ENCODE measurements at places on chromosomes 2 and 18. TPM values are rescaled to one million over a fixed set of nuclear protein-coding genes. Genes with fewer than 3 reads are reported as not detected.

The CYTIP gene
- 0.27 TPM for total RNA-seq

The C2orf15 gene
- total RNA-seq = 5.5 TPM

The NEU4 gene
- total RNA-seq = 0.82 TPM

The AKAIN1 gene
- total RNA-seq = 6.9 TPM

The RGPD3 gene
- 0.82 TPM for total RNA-seq

The PTGR3 gene
- total RNA-seq = 26.1 TPM

The ACVR1 gene
- 12.7 TPM for total RNA-seq

The IL1RN gene
- total RNA-seq = not detected

The TSN gene
- 51.4 TPM for total RNA-seq

The INHBB gene
- 6.1 TPM for total RNA-seq

The SNTG2 gene
- total RNA-seq = 4.9 TPM

The UGT1A10 gene
- total RNA-seq = not detected

The BCL11A gene
- total RNA-seq = 128 TPM

GRCh38 chr2:195594248-195594647 is 62.8 kb upstream of the SLC39A10 start:
- no peak for DNase-seq

DNA sequence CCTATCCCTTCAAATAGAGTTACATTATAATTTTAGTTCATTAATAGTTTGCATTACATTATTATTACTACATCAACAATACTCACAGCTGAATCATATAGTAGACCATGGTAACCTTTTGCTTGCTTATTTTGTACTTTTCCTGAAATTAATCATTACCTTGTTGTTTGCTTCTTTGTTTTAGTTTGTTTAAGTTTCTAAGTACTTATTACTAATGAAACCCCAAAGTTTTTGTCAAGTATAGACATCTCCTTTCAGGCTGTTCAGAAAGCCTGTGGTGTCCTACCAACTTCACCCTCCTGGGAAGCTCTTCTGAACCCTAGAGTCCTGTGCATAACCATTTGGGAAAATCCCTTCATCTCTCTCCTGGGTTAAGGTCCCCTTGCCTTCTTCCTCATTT is 43.5 kb upstream of the LAPTM4A start:
- no peak for DNase-seq

GRCh38 chr2:188787658-188788240 is 186.4 kb upstream of the COL3A1 start:
- DNase-seq = no peak

- no peak for DNase-seq
Measured at GRCh38 chr2:127196998-127197397, 23.1 kb downstream of the CYP27C1 start.

GRCh38 chr18:69697689-69698088 is 250.0 kb downstream of the CD226 start:
- DNase-seq = no peak

GRCh38 chr18:13549880-13550232 is 176.5 kb downstream of the FAM210A start:
- no peak for DNase-seq

DNA sequence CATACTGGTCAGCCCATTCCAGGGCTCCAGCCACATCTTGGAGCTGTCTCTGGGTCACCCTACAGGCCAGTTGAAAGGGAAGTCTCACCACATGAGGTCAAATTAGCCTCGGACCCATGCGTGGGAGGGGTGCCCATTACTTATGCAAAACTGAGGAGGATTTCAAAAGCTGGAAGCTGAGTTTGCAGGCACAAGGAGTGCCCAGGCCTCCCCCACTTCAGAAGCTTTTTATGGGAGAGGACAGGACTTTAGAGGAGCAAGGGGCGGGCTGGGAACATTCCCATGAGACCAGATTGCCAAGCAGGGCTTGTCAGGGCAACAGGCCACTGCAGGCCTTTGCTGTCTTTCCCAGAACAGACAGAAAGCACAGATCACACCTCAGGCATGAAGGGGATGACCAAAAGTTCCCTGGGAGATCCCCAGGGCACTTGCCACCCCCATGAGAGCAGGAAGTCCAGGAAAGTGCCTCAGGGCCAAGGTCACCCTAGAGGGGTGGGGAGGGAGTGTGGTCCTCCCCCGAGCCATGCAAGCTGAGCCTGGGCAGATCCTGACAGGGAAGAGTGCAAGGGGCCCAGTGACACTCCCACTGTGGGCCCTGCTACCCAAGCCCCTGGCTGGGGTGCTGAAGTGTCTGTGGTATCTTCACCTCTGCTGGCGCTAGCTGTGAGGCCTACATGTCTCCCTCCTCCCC is 267.7 kb downstream of the BCL11A start:
- DNase-seq = no peak

GRCh38 chr2:153495725-153496124 is 17.2 kb upstream of the RPRM start:
- DNase-seq = no peak

DNA sequence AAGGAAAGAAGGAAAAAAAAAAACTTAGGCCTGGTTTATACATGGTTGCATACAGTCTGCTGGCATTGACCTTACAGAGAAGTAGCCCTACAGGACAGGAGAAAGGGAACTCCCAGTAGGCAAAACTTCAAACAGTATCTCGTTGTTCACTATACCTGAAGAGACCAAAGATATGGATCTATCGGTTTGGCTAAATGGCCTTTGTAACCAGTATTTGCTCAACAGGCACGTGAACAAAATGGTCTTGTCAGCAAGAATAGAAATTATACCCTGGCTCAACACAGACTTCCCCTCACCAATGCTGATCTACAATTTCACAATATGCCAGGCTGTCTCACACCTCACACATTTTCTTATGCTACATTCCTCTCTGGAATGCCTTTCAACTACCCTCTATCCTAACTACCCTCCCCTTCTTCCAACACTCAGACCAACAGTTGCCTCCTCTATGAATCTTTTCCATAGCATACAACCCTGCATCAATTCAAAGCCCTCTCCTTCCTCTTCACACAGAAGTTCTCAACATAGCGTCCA is 13.7 kb downstream of the HYCC2 start:
- no peak for DNase-seq

GRCh38 chr2:163351966-163352365 is 383.8 kb downstream of the FIGN start:
- DNase-seq = no peak

DNA sequence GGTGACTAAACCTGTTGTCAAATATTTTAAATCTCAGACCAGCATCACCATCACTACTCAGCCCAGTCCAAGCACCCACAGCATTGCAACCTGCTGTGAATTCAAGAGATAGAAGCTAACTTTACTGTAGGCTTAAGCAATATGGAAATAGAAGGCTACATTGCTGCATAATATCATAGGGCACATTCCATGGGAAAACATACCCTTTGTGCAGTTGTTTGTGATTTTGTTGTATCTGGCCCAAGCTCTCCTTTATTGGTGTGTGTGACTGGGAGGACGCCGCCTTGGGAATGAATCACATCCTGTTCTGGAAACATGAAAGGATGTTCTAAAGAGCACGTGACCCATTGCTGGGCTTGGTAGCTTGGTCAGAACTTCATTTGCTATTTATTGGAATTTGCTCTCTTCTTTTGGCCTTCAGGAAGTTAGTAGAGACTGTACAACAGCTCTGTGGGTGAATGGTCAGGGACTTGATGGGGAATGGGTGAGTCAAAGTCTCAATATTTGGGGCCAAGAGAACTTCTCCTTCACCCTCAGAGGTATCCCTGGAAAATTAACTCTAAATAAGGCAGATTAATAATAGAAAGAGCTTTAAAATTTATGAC is 106.8 kb upstream of the SERPINE2 start:
- no peak for DNase-seq

- DNase-seq = no peak
Measured at GRCh38 chr2:205115511-205115910, 566.8 kb upstream of the NRP2 start.

DNA sequence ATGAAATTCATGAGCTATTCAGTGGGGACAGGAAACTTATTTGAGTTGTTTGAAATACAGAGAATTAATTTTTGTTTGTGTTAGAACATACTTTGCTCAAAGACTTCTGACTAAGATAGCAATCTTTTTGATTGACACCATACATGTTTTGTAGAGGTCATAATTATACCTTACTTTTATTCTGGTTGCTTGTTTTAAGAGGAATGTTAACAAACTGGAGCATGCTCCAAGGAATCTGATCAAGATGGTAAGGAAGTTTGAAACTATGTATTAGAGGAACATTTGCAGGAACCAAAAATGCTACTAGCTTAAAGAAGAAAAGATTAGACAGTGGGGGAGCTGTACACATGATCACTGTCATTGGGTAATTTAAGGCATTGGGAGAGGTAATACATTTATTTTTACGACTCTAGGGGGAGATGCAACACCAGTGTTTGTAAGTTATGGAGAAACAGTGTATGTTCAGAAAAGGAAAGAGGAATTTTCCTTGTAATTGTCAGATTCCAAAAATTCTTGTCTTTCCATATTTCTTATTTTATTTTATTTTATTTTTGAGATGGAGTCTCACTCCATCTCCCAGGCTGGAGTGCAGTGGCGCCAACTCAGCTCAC is 8.0 kb downstream of the AGFG1 start:
- DNase-seq = no peak

DNA sequence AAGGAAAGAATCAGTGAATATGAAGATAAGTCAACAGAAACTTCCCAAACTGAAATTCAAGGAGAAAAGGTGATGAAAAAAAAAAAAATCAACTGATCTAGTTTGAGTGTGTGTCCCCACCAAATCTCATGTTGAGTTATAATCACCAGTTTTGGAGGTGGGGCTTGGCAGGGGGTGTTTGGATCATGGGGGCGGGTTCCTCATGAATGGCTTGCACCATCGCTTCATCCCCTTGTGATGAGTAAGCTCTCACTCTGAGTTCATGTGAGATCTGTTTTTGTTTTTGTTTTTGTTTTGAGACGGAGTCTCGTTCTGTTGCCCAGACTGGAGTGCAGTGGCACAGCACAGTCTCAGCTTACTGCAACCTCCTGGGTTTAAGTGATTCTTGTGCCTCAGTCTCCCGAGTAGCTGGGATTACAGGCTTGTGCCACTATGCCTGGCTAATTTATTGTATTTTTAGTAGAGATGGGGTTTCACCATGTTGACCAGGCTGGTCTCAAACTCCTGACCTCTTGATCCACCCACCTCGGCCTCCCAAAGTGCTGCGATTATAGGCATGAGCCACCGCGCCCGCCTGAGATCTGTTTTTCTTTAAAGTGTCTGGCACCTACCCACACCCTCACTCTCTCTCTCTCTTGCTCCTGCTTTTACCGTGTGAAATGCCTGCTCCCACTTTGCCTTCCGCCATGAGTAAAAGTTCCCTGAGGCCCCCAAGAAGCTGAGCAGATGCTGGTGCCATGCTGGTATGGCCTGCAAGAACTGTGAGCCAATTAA is 4.0 kb upstream of the SLC66A2 start:
- DNase-seq = no peak

DNA sequence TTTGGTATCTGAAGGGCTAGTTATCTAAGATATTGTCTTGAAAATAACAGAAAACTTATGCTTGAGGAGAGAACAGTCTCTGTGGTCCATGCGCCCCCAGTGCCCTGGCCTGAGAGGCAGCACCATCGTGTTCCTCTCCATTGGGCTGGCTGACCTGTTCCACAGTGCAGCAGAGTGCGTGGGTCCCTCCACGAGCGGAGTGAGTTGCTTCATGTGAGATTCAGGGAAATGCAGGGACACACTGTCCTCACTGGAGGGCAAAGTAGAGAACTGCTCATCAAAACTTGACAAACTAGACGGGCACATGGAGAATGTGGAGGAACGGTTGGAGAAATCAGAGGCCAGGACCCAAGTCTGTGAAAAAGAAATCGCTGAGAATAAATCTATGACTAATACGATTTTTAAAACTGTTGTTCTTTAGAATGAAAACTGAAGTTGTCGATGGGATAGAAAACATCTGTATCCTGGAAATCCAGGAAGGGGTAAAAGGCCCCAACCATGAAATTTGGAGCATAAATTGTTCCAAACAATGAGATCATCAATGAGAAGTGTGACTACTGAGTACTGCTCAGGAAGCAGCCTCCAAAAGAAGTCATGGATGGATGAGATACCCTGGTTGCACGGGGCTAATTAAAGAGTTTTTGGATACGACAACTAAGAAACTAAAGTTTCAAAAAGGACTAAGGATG is 58.1 kb downstream of the REV1 start:
- DNase-seq = no peak

- no peak for DNase-seq
Measured at GRCh38 chr2:190532581-190532980, 1.9 kb downstream of the NEMP2 start.

DNA sequence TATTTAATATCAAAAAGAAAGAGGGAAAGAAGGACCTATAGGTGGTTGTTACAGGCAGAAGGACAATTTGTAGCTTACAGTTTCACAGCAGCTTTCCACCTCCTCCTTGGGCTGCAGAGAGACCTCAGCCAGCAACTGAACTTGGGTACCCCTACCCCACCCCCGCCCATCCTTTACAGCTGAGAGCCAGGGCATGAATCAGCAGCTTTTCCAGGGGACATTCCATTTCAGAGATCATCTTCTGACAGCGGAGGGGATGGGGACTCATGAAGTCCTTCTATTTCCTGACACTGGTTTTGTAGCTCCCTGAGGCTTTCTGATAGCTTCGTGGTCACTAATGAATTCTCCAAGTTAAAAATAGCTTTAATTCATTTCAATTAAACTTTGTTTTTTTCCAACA is 96.4 kb downstream of the ITGB1BP1 start:
- no peak for DNase-seq

All from cerebellum (tissue), 4 donors.